Tibial nerve (tissue), 4 donors: ENCODE measurements at places on chromosomes 11 and 22. TPM values are rescaled to one million over a fixed set of nuclear protein-coding genes. Genes with fewer than 3 reads are reported as not detected.

DNA sequence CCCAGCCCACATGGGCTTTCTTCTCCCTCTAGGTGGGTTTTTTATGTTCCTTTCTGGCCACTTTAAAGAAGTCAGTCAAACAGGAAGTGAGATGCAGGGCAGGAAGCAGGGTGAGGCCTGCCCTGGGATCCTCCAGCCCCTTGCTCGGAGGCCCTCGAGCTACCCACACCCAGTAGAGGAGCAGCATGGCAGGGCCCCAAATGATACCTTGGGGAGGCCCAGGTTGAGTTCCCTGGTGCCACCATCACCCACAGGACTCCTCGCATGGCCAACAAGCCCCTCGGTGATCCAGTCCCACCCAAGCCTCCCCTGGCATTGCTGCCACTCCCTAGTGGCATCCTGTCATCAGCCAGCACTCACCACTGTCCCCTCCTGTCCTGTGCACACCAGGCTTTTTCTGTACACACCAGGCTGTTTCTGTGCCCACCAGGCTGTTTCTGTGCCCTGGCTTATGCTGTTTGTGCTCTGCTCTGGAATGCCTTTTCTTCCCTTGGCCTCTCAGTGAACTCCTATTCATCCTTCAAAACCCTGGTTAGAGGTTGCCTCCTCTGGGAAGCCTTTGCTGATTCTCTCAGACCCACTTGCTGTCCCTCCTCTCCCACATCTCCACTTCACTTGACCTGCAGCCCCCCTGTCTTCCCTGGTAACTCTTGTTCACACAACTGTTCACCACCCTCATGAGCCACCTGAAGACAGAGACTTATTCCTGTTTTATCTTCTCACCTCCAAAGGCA lies 3.1 kb upstream of the PTGDR2 start:
- H3K36me3 ChIP-seq, result no peaks in the 10 kb centered on the region
- DNase-seq, result no peak
- no peak overlapping the region for H3K4me3 ChIP-seq
- no peaks in the 10 kb centered on the region for H3K27me3 ChIP-seq
- no peak overlapping the region for H3K27ac ChIP-seq

DNA sequence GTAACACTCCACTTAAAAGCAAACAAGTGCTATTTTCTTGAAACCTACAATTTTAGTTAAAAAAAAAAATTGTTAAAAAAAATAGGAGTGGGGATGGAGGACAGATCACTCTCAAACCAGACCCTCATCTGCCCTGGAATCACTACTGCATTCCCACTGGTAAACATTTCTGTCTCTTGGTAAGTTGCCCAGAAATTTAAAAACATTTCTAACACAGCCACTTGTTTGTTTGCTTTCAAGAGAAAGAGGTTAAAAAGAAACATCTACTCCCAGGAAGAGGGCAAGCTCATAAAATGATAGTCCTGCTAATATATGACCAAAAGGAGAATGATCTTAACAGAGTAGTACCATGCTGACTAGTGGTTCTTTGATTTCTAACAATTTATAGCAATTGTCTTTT lies 83.3 kb downstream of the SGSM3 start:
- H3K36me3 ChIP-seq, result no peaks in the 10 kb centered on the region
- H3K27ac ChIP-seq, result peak overlapping the region; percentile 43
- DNase-seq, result no peak

- no peaks in the 10 kb centered on the region for H3K4me1 ChIP-seq
- H3K4me3 ChIP-seq, result no peak overlapping the region
- no peak overlapping the region for H3K27ac ChIP-seq
Measured at GRCh38 chr22:17400305-17400704, 31.0 kb downstream of the CECR2 start.

DNA sequence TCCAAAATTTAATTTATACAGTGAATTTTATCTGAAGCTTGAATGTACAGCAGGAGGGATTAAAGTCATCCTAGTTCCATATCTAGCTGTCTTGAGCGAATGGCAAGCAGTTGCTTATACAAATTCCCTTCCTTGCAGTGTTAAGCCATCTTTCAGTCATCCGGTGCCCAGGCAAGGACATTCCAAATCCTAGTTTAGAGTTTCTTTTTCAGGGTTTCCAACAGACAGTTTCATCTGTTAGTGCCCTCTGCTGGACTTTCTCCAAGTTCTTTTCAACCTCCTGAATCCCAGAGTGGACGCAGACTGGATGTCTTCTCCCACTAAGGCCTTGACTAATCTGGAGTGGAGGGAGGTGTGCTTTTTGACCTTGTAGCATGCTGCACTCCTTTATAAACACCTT lies 45.4 kb downstream of the GRAMD1B start:
- H3K4me1 ChIP-seq, result peaks cover 7% of the 10 kb centered on the region
- H3K27ac ChIP-seq, result no peak overlapping the region
- no peak overlapping the region for H3K4me3 ChIP-seq

DNA sequence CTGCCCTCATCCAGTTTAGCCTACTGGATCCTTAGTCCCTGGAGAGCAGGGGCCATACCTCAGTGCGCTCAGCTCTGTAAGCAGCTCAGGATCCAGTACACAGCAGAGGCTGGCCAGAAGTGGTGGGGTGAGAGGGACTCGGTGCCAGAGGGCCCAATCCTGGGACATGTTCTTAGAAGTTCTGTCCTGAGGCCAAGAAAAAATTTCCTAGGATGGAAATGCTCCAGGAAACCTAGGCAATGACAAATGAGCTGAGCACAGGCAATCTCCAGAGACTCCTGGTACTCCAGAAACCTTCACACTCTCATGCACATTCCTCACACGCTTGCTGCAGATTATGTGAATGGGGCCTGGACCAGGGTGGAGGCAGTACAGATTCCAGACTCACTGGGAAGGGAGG lies 89.6 kb downstream of the SERGEF start:
- no peak overlapping the region for H3K27ac ChIP-seq
- H3K27me3 ChIP-seq, result no peaks in the 10 kb centered on the region

DNA sequence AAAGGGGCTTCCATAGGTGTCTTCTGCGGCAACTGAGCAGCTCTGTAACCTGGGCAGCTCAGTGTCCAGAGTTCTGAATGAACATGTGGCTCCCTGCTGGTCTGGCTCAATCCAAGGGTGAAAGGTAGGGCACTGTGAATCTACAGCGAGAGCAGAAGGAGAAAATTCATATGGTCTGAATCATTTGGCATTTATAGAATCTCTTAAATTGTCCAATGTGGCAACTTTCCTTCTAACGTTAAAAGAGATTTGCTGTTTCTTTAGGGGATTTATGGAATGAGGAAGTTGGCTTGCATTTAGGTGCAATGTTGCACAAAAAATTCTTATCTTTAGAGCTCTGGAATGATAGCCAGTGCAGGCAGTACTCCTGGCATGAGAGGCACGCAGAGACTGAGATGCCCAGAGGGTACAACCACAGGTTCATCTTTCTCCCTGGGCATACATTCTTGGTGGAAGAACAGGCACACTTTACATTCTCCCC lies 17.0 kb downstream of the ATXN10 start:
- H3K4me3 ChIP-seq, result no peak overlapping the region
- H3K36me3 ChIP-seq, result peaks cover 5% of the 10 kb centered on the region
- no peak overlapping the region for H3K27ac ChIP-seq

DNA sequence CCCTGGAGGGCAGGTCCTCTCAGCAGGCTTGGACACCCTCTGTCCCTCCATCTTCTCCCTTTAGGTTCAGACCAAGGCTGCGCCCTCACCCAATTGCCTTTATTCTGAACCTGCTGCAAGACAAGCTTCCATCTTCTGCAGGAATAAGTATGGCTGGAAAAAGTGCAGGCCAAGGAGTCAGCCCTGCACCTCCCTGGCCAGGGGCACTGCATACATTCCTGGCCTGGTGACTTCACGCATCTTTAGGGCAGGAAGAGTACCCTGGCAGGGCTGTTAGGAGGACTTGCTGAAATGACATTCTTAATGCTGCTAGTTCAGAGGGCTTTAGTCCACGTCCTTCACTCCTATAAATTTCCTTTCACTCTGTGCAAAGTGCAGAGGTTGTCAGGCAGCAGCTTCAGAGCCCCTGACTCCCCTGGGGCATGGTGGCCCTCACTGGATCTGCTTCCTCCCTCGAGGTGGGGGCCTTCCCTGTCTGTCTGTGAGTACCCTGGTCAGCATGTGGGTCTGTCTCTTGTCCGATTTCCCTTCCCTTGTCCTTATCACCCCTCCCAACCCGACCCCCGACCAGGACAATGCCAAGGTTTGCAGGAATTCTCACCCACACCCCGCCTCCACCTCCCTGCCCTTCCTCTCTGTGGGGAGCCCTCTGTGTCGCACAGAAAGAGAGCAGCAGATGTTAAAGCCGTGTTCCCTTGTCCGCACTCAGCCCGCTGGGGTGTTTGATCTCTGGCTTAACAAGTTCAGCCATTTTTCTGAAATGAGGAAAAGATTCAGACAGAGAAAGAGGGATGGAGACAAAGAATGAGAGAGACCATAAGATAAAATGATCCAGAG lies 124.5 kb upstream of the SYT13 start:
- H3K4me3 ChIP-seq, result no peak overlapping the region
- H3K27me3 ChIP-seq, result no peaks in the 10 kb centered on the region
- no peaks in the 10 kb centered on the region for H3K36me3 ChIP-seq
- no peaks in the 10 kb centered on the region for H3K4me1 ChIP-seq
- no peak overlapping the region for H3K27ac ChIP-seq
- no peak for DNase-seq

DNA sequence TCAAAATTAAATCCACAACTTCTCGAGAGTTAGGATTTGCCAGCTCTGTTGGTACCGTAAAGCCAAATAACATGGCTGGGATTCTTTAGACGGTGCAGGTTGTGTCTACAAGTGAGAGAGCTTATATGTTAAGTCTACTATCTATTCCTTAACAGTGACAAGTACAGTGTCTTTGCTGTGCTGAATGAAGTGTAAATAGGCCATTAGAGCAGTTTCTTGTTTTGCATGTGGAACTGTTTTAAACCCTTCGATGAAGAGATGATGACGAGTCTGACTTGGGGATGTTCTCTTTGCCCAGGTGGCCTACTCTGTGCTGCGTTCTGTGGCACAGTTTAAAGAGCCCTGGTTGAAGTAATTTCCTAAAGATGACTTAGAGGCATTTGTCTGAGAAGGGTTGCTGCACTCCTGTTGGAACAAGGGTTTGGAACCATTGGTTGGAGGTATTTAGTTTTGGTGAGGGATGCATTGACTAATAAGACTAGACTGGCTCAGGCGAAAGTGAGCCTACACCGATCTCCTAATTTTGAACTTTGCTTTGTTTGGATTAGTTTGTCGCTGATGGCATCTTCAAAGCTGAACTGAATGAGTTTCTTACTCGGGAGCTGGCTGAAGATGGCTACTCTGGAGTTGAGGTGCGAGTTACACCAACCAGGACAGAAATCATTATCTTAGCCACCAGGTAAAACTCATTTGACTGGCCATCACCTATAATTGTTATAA lies 988 bp downstream of the RPS3 start:
- H3K4me3 ChIP-seq, result peak overlapping the region; percentile 61
- no peak for DNase-seq
- no peaks in the 10 kb centered on the region for H3K27me3 ChIP-seq
- H3K4me1 ChIP-seq, result peaks cover 42% of the 10 kb centered on the region
- H3K36me3 ChIP-seq, result no peaks in the 10 kb centered on the region
- peak overlapping the region; percentile 55 for H3K27ac ChIP-seq

DNA sequence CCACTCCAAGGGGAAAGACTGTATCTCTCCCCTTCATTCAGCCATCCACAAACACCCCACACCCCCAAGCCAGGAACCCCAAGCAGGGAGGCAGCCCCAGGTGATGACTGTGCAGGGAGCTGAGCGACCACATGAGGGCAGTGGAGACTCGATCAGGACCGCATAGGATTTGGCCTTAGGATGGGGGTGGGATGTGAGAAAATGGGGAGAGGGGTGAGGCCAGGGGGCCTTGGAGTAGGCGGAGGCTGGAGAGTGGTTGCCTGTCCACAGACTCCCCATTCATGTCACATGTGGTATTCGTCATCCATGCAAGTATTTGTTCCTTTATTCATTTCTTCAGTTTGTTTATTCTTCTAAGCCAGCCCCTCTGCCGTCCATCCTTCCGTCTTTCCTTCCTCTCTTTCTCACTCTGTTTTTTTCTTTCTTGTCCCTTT lies 2.7 kb upstream of the RHOD start:
- no peaks in the 10 kb centered on the region for H3K27me3 ChIP-seq

- H3K27me3 ChIP-seq, result no peaks in the 10 kb centered on the region
- no peaks in the 10 kb centered on the region for H3K4me1 ChIP-seq
- DNase-seq, result no peak
- H3K4me3 ChIP-seq, result no peak overlapping the region
- no peaks in the 10 kb centered on the region for H3K36me3 ChIP-seq
Measured at GRCh38 chr11:89545691-89546090, 54.5 kb upstream of the NOX4 start.

DNA sequence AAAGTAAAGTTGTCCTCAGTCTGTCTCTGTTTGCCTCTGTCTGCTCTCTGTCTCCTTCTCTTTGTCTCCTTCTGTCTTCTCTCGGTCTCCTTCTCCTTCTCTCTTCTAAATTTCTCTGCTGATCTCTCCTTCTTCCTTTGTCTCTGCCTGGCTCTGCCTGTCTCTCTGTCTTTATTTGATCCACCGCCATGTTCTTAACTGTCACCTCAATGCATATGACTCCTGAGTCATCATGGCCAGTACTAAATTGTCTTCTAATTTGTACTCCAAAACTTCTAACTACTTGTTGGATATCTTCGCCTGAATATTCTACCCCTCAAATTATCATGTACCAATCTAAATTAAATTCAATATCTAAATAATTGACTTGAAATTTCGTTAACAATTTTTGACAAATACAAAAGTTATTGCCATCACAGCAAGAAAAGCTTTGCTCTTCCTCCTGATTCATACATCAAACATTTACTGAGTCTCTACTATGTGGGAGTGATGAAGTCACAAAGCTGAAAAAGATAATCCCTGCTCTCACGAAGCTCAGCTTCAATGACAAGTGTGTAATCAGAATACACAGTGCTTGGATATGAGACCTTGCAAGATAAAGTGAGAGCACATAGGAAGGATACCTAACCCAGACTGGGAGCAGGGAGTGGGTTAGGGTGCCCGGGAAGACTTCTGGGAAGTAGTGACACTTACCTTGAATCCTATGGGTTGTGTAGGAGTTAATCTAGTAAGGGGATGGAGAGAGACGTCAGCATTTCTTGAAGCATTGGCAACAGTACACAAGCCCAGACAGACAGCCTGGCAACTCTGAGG lies 193.0 kb downstream of the MAML2 start:
- H3K4me3 ChIP-seq, result no peak overlapping the region
- H3K36me3 ChIP-seq, result no peaks in the 10 kb centered on the region
- H3K27ac ChIP-seq, result no peak overlapping the region

- H3K4me1 ChIP-seq, result no peaks in the 10 kb centered on the region
- no peak overlapping the region for H3K4me3 ChIP-seq
- no peak for DNase-seq
- H3K27me3 ChIP-seq, result no peaks in the 10 kb centered on the region
- no peak overlapping the region for H3K27ac ChIP-seq
Measured at GRCh38 chr11:16086229-16086819, 270.0 kb downstream of the SOX6 start.

Gene MS4A6A
- total RNA-seq, result 62.9 TPM

Gene LIF
- total RNA-seq, result 0.66 TPM

Gene TBX1
- 1.7 TPM for total RNA-seq

Gene KRTAP5-7
- 1.3 TPM for total RNA-seq

Gene MUC5AC
- total RNA-seq, result not detected

Gene P2RY2
- 6.7 TPM for total RNA-seq

Gene SPI1
- 73.5 TPM for total RNA-seq
